IgD-negative memory B cell (primary cell): ENCODE measurements at places on chromosomes 4 and X. TPM values are rescaled to one million over a fixed set of nuclear protein-coding genes. Genes with fewer than 3 reads are reported as not detected.

Gene PPARGC1A
- polyA plus RNA-seq: not detected

Gene USP17L20
- not detected for polyA plus RNA-seq

Gene ELOVL6
- polyA plus RNA-seq: 0.08 TPM

Gene RADX
- polyA plus RNA-seq: 1.9 TPM

Gene CHRDL1
- not detected for polyA plus RNA-seq

Gene HEPH
- polyA plus RNA-seq: not detected

Gene SPANXD
- not detected for polyA plus RNA-seq

Gene CFAP47
- not detected for polyA plus RNA-seq

Gene ADH1C
- polyA plus RNA-seq: not detected

Gene MAGEA12
- polyA plus RNA-seq: not detected

Gene SASH3
- 203 TPM for polyA plus RNA-seq

Gene NAA10
- 91.4 TPM for polyA plus RNA-seq

Gene MAGEB2
- polyA plus RNA-seq: not detected

Gene PPP2R2C
- not detected for polyA plus RNA-seq

Gene CNKSR2
- 4.0 TPM for polyA plus RNA-seq

Gene IL1RAPL1
- not detected for polyA plus RNA-seq

Gene TMEM150C
- polyA plus RNA-seq: not detected

Gene MAGEB17
- polyA plus RNA-seq: 0.26 TPM

Gene DNAAF6
- polyA plus RNA-seq: not detected

Gene NDUFC1
- 107 TPM for polyA plus RNA-seq

Gene CPLX1
- polyA plus RNA-seq: not detected

Gene GABRB1
- polyA plus RNA-seq: not detected

Gene BLOC1S4
- polyA plus RNA-seq: 55.9 TPM

Gene USP51
- 0.45 TPM for polyA plus RNA-seq

Gene CT45A8
- polyA plus RNA-seq: not detected

Gene WDR1
- polyA plus RNA-seq: 213 TPM

Gene SMIM10
- not detected for polyA plus RNA-seq

Gene MAP3K15
- not detected for polyA plus RNA-seq

Gene CRMP1
- polyA plus RNA-seq: not detected

Gene ADGRG2
- 0.16 TPM for polyA plus RNA-seq

Gene GPRIN3
- polyA plus RNA-seq: 0.50 TPM

Gene UGT2B17
- polyA plus RNA-seq: 3.6 TPM

Gene CXCL6
- not detected for polyA plus RNA-seq

Gene HAUS7
- 27.6 TPM for polyA plus RNA-seq

Gene RHOXF1
- polyA plus RNA-seq: not detected

Gene BEX2
- 58.7 TPM for polyA plus RNA-seq

Gene BEX5
- 2.0 TPM for polyA plus RNA-seq
